EH (cell line): ENCODE measurements at places on chromosomes 2 and 18.

GRCh38 chr2:62504657-62505056 is 1.3 kb downstream of the TMEM17 start:
- no peak for DNase-seq

DNA sequence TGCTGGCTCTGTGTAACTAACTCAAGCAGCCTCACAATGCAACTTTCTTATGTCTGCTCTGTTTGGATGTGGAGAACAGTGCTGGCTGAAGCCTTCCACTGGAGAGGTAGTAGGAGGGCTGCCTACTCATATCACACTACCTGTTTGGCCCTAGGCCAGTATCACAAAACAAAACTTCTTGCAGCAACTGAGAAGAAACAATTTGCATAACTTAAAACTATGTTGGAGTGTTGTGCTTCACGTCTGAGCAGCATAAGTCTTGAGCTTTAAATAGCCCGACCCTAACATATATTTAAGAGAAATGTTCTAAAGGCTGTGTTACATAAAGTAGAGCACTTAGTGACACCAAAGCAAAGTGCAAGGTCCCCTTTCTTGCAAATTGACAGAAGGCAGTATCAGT is 204.9 kb upstream of the ACVR2A start:
- DNase-seq, result no peak

- DNase-seq, result peak; percentile 54
Observed at GRCh38 chr2:133431289-133431688, 137.0 kb downstream of the NCKAP5 start.

- peak; percentile 29 for DNase-seq
Observed at GRCh38 chr2:42048299-42049220, 739 bp downstream of the PKDCC start.

- DNase-seq, result no peak
Observed at GRCh38 chr2:242015108-242016065, 145.9 kb downstream of the RTP5 start.

- peak; percentile 59 for DNase-seq
Observed at GRCh38 chr2:208279236-208279635, 13.2 kb downstream of the PIKFYVE start.

DNA sequence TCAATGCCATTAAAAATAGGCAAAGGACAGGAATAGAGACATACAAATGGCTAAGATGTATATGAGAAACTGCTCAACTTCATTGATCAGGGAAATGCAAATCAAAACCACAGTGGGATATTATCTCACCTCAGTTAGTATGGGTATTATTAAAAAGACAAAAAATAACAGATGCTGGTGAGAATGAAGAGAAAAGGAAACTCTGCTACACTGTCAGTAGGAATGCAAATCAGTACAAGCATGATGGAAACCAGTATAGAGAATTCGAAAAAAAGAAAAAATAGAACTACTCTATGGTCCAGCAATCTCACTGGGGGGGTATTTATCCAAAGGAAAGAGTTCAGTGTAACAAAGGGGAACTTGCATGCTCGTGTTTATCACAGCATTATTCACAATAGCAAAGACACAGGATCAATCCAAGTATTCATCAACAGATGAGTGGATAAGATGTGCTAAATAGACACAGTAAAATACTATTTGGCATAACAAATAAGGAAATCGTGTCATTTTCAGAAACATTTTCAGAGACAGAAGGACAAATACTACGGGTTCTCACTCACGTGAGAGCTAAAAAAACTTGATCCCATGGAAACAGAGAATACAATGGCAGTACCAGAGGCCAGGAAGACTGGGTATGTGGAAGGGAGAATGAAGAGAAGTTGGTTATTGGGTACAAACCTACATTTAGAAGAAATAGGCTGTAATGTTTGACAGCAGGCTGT is 60.6 kb downstream of the CCDC74A start:
- no peak for DNase-seq

DNA sequence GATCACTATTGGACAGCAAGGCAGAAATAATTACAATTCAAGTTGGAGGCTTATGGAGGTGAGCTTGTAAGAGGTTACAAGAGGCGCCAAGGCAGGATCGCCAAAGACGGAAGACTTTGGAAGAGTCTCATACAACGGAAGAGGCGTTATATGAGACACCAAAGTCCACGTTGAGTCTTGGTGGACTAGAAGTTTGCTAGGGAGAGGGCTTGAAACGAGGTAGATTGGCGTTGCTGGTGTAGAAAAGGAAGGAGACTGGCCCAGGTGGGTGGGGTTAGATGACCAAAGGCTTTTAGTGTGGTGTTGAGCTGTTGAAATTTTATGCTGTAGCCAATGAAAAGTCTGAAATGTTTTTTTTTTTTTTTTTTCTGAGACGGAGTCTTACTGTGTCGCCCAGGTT is 1.4 kb downstream of the MSH2 start:
- no peak for DNase-seq

- peak; percentile 66 for DNase-seq
Observed at GRCh38 chr2:20167356-20167755, 57.6 kb downstream of the SDC1 start.

DNA sequence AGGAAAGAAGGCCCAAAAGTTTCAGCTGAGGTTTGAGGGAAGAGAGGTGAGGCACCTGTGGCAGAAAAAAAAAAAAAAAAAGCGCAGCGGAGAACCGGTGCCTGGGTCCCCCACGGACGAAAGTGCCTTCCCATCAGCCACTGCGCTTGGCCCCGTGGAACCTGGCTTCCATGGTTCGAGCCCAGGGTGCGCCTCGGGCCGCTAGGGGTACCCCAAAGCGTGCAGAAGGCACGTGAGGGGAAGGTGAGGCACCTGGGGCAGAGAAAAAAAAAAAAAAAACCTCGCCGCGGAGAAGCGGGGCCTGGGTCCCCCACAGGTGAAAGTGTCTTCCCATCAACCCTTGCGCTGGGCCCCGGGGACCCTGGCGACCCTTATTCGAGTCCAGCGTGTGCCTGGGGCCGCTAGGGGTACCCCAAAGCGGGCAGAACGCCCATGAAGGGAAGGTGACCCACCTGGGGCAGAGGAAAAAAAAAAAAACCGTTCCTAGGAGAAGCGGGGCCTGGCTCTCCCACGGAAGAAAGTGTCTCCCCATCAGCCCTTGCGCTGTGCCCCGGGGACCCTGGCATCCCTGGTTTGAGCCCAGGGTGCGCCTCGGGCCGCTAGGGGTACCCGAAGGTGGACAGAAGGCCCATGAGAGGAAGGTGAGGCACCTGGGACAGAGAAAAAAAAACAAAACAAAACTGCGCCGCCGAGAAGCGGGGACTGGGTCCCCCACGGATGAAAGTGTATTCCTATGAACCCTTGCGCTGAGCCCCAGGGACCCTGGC is 228.6 kb downstream of the CCDC74A start:
- DNase-seq, result no peak

DNA sequence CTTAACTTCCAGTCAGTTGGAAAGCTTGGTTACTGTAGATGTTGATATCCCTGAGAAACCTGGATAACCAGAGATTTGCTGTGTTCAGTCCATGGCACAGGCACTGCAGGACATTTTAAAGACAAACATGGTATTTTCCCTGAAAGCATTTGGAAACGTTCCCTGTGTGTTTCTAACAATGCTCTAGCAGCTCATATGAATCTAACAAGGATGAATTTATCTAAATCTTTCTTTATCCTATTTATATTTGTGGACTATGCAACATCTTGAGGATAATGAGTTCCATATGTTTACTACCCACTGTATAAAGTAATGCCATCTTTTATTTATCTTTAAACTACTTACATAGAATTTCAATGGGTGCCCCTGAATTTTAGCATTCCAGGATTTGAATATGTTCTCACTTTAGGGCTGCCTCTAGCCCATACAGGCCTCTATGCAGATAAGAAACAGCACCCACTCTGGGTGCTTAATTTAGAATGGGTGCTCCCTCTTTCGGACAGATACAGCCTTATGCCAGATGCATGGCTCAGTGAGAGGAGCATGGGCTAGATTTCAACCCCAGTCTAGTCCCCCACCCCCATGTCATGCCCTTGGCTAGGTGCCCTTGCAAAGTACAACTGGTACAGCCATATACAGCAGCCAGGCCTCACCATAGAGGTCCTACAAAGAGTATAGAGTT is 50.6 kb upstream of the NEMP2 start:
- DNase-seq, result peak; percentile 36

DNA sequence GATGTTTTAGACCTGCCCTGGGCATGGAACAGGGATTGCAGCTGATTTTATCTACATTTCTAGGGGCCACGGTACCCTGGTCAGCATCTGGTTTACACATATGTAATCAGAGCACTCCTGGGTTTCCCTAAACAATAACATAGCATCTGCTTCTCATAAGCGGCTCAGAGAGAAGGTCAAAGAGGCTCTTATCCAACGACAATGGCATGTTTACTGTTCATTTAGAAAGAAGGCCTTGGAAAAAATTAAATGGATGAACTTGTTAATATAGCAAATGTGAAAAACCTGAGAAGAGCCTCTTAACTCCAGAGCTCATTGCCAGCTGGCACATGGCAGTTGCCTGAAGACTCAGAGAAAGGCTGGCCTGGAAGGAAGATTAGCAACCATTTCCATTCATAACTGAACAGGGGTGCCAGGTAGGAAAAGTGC is 202.8 kb upstream of the THUMPD2 start:
- no peak for DNase-seq

- no peak for DNase-seq
Observed at GRCh38 chr2:13858626-13859025, 773.9 kb upstream of the LRATD1 start.

- DNase-seq, result no peak
Observed at GRCh38 chr2:176260689-176261088, 8.6 kb upstream of the MTX2 start.

DNA sequence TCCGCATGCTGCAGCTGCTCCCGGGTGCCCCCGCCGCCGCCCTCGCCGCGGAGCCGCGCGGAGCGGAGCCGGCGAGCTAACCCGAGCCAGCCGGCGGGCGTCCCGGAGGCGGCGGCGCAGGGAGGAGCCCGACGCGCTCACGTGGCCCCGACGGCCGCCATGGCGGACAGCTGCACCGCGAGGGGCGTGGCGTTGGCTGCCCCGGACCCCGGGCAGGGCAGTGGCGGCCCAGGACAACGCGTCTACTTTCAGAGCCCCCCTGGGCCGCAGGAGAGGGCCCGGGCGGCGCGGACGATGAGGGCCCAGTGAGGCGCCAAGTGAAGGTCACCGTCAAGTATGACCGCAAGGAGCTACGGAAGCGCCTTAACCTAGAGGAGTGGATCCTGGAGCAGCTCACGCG is 30.0 kb upstream of the CCNYL1 start:
- no peak for DNase-seq

DNA sequence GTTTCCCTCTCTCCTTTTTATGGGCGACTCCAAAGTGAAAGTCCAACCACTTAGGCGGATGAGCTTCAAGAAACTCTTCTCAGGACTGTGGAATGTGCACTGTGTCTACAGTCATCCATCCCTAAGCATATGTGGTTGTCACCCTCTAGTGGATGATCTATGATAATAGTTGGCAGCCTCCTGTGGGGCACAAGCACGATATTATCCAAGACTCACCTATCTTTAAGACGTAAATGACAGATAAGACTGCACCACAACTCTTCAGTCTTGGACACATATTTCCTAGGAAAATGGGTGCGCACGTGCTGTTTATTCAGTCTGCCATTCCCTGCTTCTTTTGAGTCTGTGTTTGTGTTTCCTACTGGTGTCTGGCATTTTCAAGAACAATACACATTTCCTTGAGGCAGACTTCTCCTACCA is 145.5 kb upstream of the CTAGE1 start:
- peak; percentile 89 for DNase-seq

- DNase-seq, result no peak
Observed at GRCh38 chr2:24400207-24400907, 40.0 kb upstream of the ITSN2 start.

DNA sequence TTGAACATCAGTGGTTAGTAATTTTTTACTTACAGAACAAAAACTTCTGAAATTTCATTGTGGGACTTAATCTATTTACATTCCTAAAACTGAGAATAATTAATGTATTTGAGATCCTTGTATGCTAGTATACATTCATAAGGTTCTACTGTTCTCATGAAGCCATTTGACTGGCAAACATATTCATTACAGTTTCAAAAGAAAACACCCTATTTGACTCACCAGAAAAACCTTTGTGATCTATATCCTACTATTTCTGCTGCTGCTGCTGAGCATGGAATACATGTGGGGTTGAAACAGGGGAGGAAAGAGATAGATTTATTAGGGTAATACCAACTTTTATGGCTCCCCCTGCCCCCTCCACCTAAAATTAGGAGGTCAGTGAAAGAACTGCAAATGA is 21.8 kb downstream of the MARS2 start:
- no peak for DNase-seq

DNA sequence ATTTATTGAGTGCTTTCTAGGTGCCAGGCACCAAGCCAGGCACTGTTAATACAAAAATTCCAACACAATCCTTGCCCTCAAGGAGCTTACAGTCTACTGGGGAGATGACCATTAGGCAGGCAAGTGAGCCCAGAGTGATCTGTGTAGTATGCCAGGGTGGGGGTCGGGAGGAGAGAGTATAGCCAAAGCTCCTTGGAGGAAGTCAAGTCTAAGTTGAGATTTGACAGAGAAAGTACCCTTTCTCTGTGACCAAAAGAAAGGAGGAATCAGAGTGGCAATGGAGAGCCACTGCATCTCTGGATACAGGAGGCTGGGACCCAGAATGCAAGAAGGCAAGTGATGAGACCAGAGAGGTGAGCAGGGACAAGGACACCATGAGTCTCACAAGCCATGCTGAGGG is 7.5 kb downstream of the ANKRD53 start:
- no peak for DNase-seq

DNA sequence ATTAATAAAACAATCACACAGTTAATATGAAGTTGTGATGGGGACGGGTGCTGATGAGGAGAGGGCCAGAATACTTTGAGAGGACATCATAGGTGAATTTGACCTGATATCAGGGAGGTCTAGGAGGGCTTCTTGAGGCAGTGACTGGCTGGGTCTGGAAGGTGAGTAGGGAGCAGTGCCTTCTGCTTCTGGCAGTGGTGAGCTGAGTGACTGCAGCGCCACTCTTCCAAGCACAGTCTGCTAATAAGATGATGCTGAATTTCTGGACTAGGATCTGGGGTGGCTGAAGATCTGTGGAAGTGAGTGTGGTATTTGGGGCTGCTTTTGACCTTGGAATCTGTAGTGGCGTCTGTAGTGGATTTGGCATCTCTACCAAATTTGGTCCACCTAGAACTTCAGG is 5.5 kb downstream of the DGKD start:
- no peak for DNase-seq

DNA sequence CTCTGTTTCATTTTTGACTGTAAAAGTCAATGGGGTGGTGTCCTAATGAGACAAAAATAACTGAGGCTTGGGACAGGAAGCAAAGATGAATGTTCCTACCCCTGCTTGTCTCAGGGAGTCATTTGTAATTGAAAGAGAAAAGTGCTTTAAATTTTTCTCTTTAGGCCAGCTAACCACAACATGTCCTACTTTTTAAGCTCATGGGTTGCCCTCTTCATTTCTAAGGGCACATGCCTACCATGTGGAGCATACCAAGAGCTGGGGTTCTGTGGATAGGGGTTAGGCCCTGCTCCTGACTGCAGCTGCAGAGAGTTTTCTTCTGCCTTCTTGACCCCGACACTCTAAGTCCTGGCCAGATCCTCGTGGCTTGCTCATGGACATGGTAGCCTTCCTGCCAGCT is 96.8 kb upstream of the ARL4C start:
- peak; percentile 81 for DNase-seq
